K562 (cell line): ENCODE measurements at places on chromosomes 1 and 21.

DNA sequence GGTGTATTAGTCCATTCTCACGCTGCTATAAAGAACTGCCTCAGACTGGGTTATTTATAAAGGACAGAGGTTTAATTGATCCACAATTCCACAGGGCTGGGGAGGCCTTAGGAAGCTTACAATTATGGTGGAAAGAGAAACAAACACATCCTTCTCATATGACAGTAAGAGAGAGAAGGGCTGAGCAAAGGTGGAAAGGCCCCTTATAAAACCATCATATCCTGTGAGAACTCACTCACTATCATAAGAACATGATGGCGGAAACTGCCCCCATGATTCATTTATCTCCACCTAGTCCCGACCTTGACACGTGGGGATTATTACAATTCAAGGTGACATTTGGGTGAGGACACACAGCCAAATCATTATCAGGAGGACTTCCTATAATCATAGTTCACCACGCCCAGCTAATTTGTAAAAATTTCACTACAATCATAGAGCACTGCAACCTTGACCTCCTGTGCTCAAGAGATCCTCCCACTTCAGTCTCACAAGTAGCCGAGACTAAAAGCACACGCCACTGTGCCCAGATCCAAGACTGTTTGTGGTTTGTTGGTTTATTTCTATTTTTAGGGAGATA lies 164.9 kb downstream of the RERE start:
- no peak for DNase-seq

GRCh38 chr1:9705337-9706093 lies 54.0 kb downstream of the PIK3CD start:
- no peak for DNase-seq

DNA sequence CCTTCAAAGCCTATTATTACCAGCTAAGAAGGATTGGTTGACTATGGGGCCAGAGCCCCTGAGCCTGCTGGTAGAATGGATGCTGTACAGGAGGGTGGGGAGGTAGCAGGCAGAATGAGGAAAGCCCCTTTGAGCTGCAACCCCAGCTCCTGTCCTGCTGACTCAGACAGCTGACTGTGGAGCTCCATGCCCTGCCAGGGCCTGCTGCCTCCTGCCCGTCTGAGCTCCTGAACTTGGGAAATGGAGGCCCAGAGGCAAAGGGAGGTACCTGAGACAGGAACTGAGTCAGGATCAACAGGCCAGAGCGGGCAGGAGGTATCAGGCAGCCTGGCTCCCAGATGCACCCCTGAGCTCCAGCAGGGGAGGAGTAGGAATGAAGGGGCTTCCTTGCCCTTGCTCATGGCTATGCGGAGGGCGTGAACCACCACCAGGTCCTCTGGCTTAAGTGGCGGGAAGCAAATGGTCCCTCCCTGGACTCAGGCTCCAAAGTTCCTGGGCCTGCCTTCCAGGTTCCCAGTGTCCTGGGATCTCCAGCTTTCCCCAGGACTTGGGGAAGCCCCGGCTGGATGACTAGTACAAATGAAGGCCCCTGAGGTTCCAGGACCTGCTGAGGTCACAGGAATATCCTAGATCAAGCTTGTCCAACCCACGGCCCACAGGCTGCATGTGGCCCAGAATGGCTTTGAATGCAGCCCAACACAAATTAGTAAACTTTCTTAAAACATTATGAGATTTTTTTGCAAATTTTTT lies 3.9 kb upstream of the SFN start:
- no peak for DNase-seq

DNA sequence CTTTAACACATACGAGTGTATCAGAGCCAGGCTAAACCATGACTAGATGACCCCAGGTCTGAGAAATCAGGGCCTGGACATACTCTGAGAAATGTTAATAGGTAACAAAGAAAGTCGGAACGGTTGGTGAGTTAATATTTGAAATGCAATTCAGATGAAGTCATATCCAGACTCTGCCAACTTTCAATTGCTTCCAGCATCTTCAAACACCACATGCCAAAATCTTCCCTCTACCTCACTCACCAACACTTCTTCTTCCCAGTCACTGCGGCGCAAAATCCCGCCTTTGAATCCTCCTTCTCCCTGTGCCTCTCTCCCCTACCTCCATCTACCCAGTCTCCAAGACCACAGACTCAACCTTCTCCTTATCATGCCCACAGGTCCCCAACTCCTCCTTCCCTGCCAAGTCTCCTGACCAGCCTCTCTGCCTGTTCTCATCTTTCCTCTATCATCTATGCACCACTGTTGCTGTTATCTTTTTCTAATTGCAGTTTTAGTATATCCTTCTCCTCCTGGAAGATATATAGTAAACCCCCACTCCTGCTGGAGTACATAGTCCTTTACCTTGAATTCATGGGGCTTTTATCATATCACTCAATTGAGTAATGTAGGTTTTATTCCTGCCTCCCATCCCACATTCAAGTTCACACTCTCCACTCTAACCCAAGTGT lies 41.3 kb downstream of the ZBTB18 start:
- DNase-seq, result no peak

GRCh38 chr1:172401892-172402291 lies 18.6 kb upstream of the C1orf105 start:
- DNase-seq, result peak; percentile 61

GRCh38 chr1:180970333-180971079 lies 52.2 kb downstream of the STX6 start:
- no peak for DNase-seq

DNA sequence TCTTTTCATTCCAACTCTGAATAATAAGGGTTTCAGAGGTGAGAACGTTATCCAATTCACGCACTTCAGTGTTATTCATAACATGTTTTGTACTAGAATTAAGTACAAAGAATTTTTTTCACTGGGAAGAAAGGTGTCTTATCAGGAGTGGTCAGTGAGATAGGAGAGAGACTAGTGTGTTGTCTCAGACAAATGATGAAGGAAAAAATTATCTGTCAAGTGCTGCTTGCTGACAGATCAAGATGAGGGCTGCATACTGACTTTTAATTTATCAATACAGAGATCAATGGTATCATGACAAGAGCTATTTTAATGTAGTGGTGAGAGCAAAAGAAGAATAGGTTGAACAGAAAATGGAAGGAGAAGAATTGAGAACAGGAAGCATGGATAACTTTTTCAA lies 402.4 kb downstream of the KCNT2 start:
- no peak for DNase-seq

DNA sequence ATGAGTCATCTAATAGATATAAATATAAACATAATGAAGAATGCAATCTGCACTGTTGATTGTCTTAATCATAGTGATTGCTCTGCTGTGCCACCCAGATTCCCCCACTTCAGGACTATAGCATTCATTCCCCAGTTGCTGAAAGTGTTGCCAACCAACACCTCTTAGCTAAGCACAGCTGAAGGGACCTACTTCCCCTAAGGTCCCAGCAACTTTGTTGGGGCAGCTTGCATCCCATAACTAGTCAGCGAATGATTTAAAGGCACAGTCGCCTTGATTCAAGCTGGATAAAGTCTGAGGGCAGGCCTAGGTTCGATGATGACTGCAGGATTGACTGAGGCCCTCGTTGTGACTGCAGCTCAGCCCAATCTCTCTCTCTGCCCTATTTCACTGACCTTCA lies 14.3 kb upstream of the RGS1 start:
- no peak for DNase-seq

DNA sequence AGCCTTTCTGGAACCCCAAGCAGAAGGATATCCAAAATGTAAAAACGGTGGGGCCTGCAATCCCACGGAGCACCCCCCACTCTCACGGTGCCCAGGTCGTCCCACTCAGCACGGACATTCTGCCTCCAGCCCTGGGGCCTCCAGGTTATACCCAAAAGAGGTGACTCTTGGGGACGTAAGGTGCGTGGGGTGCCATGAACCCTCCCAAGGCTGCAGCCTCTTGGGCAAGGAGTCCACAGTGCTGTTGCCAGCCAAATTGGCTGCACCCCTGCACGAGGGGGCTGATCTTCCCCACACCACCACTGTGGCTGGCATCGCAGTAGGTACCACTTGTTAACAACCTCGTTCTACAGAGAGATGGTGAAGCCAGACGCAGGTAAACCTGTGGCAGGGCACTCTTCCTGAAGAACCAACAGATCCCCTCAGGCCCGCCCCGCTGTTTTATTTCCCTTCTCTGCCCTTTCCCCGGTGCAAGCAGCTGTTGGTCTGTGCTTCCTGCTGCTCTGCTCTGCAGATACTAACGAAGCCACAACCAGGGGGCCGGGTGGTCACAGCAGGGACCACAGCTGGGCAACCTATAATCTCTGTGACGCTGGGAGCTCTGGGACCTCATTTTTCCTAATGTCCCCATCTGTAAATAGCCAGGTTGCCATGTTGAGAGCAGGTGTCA lies 8.7 kb downstream of the TFF3 start:
- DNase-seq, result no peak

DNA sequence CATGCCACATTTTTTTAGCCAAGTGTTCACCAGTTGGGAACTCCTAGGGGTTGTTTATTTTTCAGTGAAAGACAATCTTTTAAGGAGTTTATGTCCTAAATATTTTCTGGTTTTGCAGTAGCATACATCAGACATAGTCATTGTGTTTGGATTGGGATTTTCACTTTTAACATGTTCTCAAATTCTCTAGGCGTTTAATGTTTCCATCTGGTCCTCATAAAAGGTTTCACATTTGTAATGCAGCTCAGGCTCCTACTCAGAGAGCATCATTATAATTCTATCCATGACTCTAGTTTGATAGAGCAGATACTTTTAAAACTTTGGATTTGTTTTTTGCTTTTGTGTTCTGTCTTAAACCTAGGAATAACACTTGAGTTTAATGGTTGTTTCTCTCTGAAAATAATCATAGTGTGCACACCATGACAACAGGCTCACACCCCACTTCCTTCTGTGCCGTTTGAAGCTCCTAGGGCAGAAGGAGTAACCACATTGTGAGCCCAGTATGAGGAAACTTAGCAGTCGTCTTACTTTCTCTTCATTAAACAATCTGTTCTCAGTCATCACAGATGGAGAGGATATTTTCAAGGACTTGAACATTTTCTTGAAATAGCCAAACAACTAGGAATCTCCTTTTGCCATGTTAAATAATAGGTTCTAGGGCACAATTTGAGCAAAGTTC lies 219.6 kb downstream of the PDE4B start:
- no peak for DNase-seq

GRCh38 chr1:118934706-118935105 lies 53.4 kb downstream of the TBX15 start:
- DNase-seq, result no peak

GRCh38 chr1:1360506-1361169 lies 2.3 kb upstream of the MXRA8 start:
- DNase-seq, result no peak

GRCh38 chr1:202811296-202812175 lies 782 bp downstream of the PCAT6 start:
- DNase-seq, result peak; percentile 50

DNA sequence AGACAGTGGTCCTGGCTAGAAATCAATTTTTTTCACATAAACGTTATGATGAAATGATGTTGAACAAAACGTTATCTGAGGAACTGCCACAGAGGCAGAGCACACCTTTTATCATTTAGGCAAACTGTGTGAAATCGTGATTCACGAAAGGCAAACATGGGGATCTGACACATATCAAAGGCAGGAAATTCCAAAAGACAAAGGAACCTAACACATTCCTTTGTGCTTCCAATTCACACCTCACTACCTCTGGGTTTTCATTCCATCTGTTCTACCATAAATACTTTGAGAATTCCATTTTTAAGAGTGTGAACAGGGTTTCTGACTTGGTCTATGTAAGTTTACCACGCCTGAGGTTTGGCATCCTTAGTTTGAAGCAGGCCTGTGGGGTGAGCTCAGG lies 119.5 kb upstream of the KRTAP19-8 start:
- DNase-seq, result no peak

DNA sequence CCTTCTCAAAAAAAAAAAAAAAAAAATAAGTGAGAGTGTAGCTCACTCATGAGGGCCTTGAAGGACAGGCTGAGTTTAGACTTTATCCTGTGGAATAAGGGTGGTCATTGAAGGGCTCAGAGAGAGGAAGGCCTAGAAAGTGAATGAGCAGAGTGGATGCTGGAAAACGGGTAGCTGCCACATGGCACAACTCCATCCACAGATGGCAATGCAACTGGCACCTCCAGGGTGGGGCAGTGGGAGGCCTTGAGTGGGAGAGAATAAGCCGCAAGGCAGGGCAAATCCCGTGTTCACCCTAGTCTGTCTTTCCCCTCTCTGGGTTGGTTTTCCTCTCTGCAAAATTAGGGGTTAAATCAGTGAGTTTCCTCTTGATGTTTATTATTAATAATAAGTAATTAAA lies 3.1 kb downstream of the TNNI1 start:
- no peak for DNase-seq

- no peak for DNase-seq
Observed at GRCh38 chr1:244381878-244382565, 69.7 kb downstream of the ADSS2 start.

DNA sequence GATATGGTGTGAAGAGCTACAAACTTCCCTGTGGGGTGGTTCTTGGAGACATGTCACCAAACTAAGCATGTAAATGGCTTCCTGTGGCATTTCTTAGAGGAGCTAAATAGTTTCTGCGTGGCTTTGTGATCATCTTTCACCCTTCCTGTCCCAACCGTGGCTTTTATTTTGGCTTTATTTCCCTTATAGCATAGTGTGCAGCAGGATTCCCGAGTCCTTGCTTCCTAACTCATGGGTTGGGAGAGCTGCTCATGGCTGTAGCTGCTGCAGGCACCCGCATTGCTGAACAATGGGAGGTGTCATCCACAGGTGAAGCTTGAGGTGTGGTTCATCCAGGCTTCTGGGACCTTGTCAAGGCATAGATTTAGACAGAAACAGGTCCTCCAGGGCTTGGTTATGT lies 192.0 kb downstream of the SDCCAG8 start:
- DNase-seq, result no peak

GRCh38 chr1:32933742-32934322 lies 30.8 kb downstream of the RNF19B start:
- no peak for DNase-seq

GRCh38 chr1:20105856-20106255 lies 13.5 kb downstream of the PLA2G2D start:
- no peak for DNase-seq

- DNase-seq, result no peak
Observed at GRCh38 chr1:174912264-174912663, 87.5 kb upstream of the CACYBP start.

DNA sequence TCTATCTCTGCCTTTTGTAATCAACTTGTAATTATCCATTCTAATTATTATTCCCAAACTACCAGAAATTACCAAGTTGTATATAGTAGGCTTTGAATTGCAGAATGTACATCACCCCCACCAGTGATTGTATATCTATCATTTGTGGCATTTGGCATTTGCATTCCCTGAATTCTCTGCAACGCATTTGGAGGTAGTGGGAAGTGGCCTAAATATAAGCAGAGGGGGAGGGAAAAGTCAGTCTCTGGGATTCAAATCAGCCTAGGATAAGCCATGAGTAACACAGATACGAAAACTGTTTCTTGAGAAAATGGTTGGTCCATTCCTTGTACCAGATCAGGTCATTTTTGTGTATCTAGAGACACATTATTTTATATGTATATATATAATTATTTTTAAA lies 20.7 kb downstream of the DDX20 start:
- no peak for DNase-seq

DNA sequence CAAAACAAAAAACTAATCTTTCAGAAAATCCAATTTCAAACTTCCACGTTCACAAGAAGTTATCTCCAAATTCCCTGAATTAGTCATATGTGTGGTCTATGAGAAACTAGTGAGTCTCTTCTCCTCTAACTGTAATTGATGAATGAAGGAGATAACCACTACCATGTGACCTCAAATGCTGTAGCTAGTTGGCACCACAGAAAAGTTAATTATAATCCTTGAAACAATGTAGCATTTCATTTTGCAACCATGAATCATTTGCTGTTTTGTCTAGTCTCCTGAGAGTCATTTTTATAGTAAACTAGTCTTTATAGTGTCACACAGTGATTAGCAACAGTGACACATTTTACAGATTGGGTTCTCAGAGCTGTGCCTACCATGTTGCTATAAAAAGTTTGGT lies 287.5 kb downstream of the LRRIQ3 start:
- no peak for DNase-seq
